ENCODE measurements at places on chromosomes 6 and 20.

- no peak for DNase-seq
Observed at GRCh38 chr6:25659633-25660368, 7.8 kb downstream of the SCGN start.

GRCh38 chr6:83442752-83443151, 11.9 kb upstream of the ME1 start:
- DNase-seq = no peak

DNA sequence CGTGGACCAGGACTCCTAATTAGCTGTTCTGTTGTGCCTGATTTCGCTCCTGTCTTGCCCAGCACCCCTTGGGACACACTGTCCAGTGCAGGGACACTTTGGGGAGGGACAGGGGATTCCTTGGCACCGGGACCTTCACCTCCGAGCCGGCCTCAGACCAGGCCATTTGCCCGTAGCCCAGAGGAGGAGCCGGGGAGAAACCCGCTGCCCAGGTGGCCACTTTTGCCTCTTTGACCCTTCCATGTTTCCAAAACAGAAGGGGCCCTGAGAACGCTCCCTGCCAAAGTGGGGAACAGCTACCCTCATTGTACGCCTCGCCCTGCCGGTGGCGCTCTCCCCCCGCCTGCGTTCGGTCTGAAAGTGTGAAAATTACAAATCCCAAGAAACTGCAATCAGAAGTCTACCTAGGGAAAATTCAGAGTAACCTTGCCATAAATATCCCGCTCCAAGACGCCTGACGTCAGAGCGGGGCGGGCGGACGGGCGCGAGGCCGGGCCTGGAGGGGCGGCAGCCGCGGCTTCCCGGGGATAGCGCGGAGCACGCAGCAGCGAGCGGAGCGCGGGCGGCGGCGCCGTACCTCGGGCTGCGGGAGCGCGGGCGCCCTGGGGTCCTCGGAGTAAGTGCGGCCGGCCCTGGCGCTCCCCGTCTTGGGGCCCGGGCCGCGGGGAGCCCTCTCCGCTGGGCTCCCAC, at the start of gene DAAM2:
TSS of gene DAAM2 (plus strand) at position 527 of the 690 bp plus-strand sequence. CDS start 63,927 bp downstream, outside the sequence.
- DNase-seq = no peak

GRCh38 chr6:156254240-156254639, 522.9 kb upstream of the ARID1B start:
- DNase-seq = no peak

- DNase-seq = no peak
Observed at GRCh38 chr20:54064939-54065338, 5.5 kb downstream of the BCAS1 start.

DNA sequence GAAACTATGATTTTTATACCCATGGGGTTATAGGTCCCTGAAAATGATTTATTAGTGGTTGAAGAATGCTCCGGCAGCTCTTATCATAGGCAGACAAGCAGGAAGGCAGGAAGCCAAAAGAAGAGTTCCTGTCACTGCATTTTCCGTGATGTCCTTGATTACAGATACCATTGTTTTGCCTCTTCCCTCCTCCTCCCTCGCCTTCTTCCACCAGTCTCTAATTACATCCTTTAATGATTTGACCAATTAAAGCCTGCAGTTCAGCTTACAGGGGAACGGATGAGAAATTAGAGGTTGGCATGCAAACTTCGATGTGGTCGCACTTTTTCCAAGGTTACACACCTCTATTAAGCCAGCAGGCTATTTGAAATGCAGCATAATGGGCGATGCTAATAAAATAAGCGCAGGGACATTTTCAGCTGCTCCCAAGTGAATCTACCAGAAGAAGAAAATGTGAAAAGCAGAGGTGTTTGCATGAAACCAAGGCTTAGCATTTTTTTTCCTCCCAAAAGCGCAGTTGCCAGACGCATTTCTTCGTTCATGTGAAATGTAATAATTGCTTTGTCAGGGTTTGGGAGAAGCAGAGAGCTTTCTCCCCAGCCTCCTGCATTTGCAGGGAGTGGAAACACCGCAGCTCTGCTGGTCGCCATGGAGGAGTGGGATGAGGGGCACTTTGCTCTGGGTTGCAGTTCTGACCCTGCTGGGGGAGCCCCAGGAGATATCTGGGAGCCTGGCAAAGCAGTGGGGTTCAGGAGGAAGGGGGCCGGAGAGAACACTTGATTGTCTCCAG, 6.0 kb downstream of the NOX3 start:
- no peak for DNase-seq

- DNase-seq = no peak
Observed at GRCh38 chr6:8657522-8657921, 222.2 kb upstream of the SLC35B3 start.

GRCh38 chr6:88361298-88361697, 195.2 kb upstream of the CNR1 start:
- no peak for DNase-seq

GRCh38 chr6:34486106-34486740, 20.3 kb downstream of the PACSIN1 start:
- DNase-seq = no peak

DNA sequence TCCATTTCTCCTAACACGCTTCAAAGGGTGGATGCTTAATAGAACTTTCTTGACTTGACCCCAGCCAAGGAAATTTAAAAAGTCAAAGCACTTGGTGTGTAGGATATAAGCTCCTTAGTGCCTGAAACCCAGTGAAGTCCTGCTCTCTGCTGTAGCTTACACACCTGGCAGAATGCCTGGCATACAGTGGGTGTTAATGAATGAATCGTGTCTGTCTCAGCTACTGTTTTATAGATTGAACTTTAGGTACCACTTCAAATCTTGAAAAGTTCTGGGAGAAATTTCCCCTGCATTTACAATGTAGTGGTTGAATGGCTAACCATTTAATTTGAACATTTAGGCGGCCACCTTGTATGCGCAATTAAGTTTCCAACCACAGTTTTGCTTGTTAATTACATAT, 70.5 kb upstream of the ZNF217 start:
- DNase-seq = no peak
